Stimulated activated CD8-positive, alpha-beta memory T cell treated with anti-CD3 and anti-CD28 coated beads, Interleukin-15, amount 100 ng/mL, for 1 hour (primary cell): ENCODE measurements at places on chromosomes 4 and X.

GRCh38 chrX:38837389-38837788 is 36.1 kb downstream of the MID1IP1 start:
- no peak for DNase-seq

DNA sequence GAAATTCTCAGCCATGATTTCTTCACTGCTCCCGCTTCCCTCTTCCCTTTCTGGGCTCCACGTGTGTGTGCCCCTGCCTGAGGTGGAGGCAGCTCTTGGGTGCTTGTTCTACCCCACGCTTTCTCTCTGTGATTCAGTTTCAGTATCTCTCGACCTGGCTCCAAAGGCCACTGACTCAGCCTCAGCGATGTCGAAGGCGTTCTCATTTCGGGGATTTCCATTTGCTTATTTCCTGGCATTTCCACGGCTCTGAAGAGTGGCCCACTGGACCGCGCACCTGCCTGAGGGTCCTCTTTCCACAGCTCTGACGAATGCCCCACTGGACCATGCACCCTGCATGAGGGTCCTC is 52.4 kb downstream of the GAK start:
- DNase-seq, result peak; percentile 4

DNA sequence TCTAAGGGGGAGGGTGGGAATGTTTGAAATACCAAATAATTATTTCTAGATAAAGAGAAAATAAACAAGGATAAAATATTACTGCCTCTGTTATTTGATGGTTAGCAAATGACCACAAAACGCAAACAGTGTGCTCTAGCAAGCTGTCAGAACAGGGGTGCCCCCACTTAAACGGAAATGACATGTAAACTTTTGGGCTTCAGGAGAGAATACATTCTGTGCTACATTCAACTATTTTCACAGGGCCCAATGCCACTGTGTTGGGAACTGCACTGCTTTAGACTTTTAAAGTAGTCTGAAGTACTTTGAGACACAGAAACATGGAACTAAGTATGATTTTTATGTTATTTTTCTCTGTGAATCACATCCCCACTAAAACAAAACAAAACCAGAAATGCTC is 14.1 kb downstream of the CD40LG start:
- no peak for DNase-seq

- DNase-seq, result no peak
Measured at GRCh38 chr4:107835406-107835805, 10.7 kb downstream of the SGMS2 start.

GRCh38 chrX:129823115-129823514 is 20.6 kb downstream of the ZDHHC9 start:
- no peak for DNase-seq

DNA sequence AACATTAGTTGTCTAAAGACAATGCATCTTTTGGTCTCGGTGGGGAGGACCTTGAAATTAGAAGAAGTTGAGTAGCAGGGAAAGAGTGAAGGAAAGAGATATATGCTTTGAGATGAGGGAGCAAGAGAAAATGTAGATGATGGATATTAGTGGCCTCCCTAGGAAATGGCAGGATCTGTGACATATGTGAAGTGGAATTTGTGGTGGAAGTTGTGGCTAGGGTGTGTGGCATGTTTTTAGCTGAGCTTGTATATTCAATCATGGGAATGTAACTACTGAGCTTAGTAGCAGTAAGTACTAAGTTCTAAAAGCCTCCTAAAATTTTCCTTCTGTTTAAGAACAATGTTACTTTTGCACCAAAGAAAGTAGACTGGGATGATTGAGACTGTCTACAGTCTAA is 382.8 kb upstream of the CTSO start:
- DNase-seq, result no peak

GRCh38 chr4:84737656-84738055 is 154.7 kb downstream of the CDS1 start:
- no peak for DNase-seq
